ENCODE measurements at places on chromosomes 16 and 17.

- DNase-seq = no peak
Observed at GRCh38 chr17:58686980-58687379, 4.9 kb downstream of the TEX14 start.

DNA sequence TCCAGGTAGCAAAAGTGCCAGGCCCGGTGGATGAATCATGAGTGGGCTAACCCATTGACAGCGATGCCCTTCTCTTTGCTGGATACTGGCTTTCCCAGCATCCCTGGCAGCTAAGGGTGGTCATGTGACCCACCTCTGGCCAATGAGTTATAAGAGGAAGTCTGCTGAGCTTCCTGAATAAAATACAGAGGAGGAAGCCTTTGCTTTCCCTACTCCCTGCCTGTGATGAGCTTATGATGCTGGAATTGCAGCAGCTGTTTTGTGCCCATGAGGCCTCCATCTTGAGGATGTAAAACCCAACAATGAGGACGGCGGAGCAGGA, 15.0 kb upstream of the ATP2A3 start:
- DNase-seq = no peak

DNA sequence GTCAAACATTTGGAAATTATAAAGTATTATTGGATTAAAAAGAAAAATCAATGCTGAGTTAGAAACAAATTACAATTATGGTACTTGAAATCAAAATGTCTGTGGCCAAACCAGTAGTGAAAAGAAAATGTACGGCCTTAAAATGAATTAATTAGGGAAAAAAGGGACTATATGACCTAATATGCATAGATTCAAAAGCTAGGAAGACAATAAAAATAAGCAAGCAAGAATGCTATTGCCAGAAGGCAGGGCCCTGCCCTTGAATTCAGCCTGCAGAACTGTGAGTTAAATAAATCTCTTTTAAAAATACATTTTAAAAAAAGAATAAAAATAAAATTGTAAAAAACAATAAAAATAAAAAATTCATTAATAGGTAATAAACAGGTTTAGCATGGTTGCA, 88.7 kb downstream of the TRIM37 start:
- DNase-seq = no peak

DNA sequence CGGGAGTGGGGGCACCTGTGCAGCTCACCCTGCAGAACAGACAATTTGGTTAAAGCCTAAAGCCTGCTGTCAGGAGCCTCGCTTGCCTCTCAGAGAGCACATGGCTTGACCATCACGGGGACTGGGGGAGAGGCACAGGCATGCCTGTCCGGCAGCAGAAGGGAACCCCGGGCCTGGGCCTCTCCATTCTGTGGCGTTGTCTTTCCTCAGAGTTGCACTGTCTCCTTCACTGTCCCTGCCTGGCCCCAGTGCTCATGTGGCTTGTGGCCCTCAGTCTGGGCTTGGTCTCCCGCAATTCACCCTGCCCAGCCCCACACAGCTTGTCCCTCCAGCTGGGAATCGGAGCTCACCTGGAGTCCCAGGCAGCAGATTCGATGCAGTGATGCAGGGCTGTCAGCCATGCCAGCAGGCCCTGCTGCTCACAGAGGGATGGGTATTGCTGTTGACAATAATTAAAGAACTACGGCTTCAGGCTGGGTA, 189.9 kb downstream of the SEC14L1 start:
- no peak for DNase-seq

DNA sequence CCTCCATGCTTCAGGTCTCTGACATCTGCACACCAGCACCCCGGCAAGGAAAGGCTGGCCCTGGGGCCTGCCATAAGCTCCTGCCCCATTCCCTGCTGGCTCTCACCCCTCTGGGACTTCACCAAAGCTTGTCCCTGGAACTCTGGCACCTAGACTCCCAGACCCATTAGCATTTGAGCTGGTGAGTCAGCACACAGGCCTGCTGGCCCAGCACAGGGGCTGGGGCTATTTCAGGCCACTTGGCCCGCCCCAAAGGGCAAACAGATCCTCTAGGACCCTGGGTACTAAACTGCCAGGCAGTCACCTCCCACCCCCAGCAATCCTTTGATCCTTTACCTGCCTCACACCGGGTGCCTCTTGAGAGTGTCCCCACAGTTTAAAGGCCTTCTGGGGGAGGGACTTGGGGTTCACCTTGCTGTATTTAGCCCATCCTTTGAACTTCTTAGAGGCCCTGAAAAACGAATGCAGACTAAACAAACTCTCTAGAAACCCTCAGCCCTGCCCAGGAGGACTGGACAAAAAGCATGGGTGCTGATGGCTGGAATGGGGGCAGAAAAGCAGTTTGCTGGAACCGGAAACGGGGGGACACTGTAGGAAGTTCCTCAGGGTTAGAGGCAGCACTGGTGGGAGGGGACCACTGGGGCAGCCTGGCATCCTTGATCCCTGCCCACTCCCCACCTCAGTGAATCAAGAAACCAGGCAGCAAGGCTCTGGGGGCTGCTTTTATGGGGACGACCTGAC, 3.2 kb upstream of the SAMD14 start:
- DNase-seq = no peak

DNA sequence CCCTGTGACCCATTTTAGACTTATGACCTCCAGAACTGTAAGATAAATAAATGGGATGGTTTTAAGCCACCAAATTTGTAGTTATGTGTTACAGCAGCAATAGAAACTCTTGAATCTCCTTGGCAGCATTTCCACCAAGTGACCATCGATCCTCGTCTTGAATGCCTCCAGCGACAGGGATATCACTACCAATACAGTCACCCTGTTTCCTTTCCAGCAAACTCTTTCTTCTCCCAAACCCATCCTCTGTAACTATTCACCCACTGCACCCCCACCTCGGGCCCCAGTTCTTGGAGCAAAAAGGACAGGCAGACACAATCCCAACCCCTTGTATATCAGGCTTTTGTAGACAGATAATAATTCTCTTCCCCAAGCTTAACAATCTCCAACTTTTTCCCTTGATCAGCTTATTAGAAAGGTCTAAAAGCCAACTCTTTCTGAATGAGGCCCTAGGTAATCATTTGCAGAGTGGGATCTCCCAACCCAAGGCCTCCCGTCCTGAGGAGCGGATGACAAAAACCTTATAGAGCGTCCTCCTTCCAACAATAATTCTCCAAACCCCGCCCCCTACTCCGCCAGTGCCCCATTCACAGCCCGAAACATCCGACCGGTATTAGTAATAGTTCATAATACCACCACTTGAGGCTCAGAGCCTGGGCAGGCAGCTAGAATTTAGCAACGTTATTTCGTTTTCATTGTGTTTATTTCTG, 14.7 kb upstream of the PLLP start:
- DNase-seq = peak; percentile 55

DNA sequence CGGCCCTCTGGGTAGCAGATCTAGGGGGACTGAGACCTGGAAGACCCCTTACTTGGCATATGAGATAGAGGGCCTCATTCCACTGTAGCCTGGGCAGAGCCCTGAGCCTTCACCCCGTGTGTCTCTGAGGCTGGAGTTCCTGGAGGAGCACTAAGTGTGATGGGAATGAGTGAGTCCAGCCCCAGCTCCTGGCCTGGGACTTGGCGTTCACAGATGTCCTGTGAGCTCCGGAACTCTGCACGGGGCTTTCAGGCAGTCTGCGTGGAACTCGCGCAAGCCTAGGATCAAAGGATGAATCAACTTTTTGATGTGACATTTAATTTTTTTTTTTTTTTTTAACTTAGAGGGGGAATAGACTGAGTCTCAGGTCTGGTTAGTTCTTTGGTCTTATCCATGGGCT, 1.8 kb downstream of the NKD1 start:
- no peak for DNase-seq

DNA sequence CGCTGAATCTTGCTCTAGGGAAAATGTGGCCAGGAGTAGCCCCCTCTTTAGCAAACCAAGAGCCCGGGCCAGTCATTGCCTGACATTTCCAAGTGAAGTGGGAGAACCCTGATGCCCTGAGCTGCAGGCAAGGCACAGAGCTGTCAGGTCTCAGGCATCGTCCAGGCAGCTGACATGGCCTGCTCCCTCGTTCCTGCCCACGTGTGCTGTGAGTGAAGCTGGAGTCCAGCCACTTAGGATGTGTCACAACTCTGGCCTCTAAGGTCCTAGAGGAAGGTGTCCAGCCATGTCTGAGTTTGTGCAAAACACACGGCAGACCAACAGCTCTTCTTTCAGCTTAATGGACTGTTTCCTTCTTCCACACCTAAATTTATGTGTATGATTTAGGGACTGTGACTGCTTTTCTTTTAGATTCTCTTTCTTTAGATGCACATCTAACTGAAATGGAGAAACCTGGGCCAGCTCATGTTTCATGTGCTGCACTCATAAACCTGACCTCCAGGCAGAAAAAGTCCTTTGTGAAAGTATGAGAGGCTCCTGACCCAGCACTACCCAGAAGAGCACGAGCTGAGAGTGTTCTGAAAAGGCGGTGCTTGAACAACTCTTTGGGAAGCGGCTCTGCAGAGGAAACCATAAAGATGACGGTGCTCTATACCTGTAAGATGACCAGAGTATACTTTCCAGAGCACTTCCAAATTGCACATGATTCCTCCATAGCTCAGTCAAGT, 14.8 kb upstream of the LIMD2 start:
- DNase-seq = no peak

DNA sequence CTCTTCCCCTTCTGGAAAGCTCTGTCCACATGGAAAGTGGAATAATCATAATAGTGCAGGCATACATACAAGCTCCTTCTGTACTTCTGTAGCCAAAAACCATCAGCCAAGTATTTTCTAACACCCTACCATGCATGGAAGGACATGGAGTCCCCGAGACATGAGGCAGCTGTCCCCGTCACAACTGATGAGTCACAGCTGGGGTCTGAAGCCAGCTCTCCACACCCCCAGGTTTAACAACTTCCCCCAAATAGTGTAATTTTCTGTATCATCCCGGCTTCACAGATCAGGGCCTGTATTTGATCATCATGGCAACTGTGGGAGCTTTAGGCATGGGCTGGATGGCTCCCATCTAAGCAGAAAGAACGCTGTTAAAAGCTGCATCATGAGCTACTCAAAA, 16.6 kb downstream of the C16orf96 start:
- no peak for DNase-seq

DNA sequence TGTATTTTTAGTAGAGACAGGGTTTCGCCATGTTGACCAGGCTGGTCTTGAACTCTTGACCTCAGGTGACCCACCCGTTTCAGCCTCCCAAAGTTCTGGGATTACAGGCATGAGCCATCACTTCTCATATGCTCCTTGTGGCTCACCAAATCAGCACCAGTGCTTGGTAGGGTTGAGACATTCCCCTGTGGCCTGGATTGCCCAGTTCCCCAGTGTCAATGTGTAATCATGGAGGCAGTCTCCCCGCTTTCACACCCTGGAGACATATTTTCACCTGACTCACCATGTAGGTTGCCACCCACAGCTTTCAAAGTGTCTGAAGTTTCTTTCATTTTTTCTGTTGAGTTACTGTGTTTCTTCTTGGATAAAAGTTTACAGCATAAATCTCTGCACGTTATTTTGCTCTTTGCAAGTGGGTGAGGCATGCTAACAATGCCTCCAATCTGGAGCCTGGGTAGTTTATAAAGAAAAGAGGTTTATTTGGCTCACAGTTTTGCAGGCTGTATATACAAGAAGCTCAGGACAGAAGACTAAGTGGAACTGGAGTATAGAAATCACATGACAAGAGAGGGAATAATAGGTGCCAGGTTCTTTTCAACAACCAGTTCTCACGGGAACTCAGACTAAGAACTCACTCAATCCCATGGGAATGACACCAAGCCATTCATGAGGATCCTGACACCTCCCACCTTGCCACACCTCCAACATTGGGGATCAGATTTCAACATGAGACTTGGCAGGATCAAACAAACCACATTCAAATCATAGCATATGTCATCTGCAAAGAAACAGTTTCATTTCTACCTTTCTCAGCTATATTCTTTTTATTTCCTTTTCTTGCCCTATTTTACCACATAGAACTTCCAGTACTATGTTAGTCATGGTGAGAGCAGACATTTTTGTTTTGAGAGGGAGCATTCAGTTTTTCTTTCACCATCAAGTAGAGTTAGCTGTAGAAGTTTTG, 113.2 kb downstream of the PHKB start:
- no peak for DNase-seq

- no peak for DNase-seq
Observed at GRCh38 chr16:1428511-1428910, 2.4 kb upstream of the PERCC1 start.

DNA sequence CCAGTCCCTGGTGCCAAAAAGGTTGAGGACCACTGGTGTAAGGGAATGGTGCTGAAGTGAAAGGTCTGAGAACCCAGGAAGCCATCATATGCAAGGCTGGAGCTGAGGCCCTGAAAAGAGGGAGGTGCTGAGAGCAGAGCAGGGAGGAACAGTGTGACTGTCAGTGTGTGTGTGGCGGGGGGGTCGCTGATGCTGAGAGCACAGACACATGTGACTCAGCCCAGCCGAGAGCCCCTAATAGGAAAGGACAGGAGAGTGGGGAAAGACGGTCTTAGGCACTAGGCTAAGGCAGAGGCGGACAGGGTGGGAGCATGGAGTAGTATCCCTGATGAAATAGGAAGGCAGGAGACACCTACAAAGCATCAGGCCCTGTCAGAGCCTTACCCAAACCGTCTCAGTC, 1.2 kb downstream of the B9D1 start:
- no peak for DNase-seq

DNA sequence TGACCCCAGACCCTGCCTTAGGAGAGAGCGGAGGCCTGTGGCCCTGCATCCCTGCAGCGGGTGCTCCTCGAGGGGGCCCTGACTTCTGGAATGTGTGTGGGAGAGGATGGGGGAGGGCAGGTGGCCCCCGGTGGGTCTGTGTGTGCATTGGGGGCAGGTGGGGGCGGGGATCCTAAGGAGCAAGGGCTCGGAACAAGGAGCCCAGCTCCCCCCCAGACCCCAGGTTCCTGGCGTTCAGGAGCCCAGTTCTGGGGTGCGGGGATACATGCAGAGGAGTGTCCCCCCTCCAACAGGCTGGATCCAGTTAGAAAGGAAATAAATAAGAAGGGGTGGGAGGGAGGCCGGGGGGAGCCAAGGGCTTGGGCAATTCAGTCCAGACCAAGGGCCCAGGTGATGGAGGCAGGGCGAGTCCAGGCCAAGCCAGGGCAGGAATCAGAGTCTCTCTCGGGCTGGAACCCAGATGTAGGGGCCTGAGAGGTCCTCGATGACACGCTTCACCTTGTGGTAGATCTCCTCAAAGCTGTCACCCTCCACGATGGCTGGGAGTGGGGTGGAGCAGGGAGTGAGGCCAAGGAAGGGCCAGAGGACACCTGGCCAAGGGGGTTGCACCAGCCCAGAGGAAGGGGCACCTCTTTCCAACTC, 11.2 kb upstream of the ASGR1 start:
- DNase-seq = no peak

DNA sequence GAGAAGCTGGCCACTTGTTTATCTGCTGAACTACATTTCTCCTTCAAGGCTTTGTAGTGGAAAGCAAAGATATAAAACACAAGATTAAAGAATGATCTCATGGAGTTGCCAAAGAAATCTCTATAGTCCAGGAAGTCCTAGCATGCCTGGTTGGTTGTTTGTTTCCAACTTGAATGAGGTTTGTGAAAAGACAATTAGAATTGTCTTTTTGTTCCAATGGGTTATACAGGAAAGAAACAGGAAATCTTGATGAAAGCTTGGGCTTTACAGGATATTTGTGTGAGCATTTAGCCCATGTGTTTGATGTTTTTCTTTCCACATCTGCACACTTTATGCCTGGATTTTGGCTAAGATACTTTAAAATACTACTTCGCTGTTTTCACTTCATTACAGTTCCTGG, 273.4 kb downstream of the CEP112 start:
- no peak for DNase-seq

All from NCI-H1694 (cell line).